Placental pericyte (primary cell): ENCODE measurements at places on chromosomes 12 and 14. TPM values are rescaled to one million over a fixed set of nuclear protein-coding genes. Genes with fewer than 3 reads are reported as not detected.

The LIN7A gene
- total RNA-seq, result 0.57 and 5.9 TPM in 2 replicates

The PIWIL1 gene
- not detected in 2 replicates for total RNA-seq

The ZNF10 gene
- 3.9 and 5.9 TPM in 2 replicates for total RNA-seq

The C12orf54 gene
- total RNA-seq, result not detected in 2 replicates

The OR6C2 gene
- total RNA-seq, result not detected in 2 replicates

The NXPH4 gene
- total RNA-seq, result 1.4 and 1.8 TPM in 2 replicates

The PAWR gene
- 29.5 and 40.2 TPM in 2 replicates for total RNA-seq

The TAS2R13 gene
- total RNA-seq, result 1.8 and 3.1 TPM in 2 replicates

The DIO3 gene
- total RNA-seq, result not detected in 2 replicates

The KLHDC1 gene
- total RNA-seq, result 1.6 and 2.4 TPM in 2 replicates
